A172 (cell line): ENCODE measurements at places on chromosomes 3 and 15.

GRCh38 chr3:50457988-50458387, 45.4 kb downstream of the CACNA2D2 start:
- DNase-seq: no peak

DNA sequence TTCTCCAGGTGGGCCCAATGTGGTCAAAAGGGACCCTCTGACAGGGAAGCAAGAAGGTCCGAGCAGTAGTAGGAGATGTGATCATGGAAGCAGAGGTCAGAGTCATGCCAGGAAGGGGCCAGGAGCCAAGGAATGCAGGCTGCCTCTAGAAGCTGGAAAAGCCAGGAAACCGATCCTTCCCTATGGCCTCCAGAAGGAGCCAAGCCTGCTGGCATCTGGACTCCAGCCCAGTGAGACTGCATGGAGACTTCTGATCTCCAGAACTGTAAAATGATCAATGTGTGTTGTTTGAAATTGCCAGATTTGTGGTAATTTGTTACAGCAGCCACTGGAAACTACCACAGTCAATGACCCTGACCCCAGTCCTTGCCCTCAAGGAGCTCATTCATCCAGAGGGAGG, 56.8 kb upstream of the SPATA12 start:
- DNase-seq: no peak

DNA sequence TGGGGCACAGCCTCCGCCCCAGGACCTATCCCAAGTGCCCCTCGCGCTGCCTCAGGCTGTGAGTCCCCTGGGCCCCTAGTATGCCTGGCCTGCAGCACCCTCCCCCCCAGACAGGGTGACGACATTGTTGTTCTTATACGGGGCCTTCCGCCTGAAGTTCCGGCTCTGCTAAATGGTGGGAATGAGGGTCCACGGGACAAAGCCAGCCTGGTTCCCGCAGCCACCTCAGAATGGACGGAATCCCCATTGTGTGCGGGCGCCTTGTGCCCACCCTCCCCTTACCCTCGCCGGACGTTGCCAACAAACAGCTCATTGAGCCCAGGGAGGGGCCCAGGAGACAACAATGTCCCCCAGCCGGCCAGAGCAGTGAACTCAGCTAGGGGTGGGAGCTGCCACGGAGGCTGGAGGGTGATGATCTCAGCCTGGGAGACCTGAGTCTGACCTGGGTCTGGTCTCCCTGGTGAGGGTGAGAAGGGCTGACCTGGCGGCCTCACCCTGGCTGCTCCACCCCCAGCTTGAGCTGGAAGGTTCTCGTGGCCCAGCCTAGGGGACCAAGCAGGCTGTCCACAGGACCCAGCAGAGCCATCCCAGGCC, 10.2 kb upstream of the DLL4 start:
- DNase-seq: no peak

GRCh38 chr3:123582315-123582714, 2.5 kb downstream of the HACD2 start:
- no peak for DNase-seq

GRCh38 chr3:188236271-188236670, 82.3 kb downstream of the LPP start:
- DNase-seq: no peak
